ENCODE measurements at places on chromosomes 6 and 20.

GRCh38 chr6:34834789-34835518, 43.1 kb downstream of the BLTP3A start:
- DNase-seq, result no peak

GRCh38 chr6:127190552-127190951, 72.1 kb downstream of the RSPO3 start:
- DNase-seq, result no peak

GRCh38 chr6:44514085-44514484, 126.6 kb downstream of the CDC5L start:
- DNase-seq, result no peak

DNA sequence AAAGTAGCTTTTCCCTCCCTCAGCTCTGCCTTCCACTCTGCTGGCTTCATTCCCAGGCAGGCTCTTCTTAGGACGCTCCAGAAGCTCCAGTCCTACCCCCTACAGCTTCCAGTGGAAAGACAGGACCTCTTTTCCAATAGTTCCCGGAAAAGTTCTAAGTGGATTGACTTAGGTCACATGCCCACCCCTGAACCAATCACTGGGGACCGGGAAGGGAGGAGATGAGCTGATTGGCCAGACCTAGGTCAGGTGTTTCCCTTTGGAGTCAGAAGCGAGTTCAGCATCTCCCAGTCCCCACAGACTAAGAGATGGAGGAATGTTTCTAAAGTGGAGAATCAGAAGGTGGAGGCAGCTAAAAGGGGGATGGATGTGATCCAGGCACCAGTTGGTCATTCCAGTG, 62.9 kb upstream of the KCNG1 start:
- DNase-seq, result no peak

- DNase-seq, result no peak
Observed at GRCh38 chr20:44319839-44320422, 8.9 kb upstream of the FITM2 start.

- no peak for DNase-seq
Observed at GRCh38 chr6:146433881-146434731, 109.5 kb upstream of the RAB32 start.

GRCh38 chr6:108853077-108853476, 4.9 kb downstream of the ARMC2 start:
- no peak for DNase-seq

DNA sequence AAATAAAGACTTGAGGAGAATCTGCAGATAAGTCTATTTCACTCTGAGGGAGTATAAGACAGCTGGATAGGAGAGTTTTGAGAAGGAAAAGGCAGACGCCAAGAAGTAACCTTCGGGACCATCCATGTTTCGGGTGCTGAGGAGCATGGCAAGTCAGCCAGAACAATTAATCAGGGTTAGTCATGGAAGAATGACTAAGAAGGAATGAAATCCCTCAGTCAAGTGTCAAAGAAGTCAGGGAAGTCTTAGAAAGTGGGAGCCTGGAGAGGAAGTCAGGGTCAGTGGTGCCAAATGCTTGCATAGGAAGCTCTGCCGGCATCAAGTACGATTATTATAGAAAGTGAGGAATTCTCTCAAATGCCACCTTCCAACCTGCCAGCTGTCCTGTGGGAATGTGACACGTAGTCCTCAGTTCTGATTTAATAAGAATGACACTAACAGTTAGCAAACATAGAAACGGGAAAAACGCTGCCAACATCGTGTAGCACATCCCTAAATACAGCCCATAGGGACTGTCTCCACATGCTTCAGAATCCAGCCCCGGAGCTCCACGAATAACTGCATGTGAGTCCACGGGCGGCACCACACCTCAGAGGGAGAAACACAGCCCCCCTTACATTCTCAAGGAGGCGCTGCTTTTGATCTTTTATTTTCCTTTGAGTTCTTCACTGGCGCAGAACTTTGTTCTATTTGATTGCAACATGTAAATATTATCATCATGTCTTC, 602.7 kb downstream of the PRKN start:
- no peak for DNase-seq

DNA sequence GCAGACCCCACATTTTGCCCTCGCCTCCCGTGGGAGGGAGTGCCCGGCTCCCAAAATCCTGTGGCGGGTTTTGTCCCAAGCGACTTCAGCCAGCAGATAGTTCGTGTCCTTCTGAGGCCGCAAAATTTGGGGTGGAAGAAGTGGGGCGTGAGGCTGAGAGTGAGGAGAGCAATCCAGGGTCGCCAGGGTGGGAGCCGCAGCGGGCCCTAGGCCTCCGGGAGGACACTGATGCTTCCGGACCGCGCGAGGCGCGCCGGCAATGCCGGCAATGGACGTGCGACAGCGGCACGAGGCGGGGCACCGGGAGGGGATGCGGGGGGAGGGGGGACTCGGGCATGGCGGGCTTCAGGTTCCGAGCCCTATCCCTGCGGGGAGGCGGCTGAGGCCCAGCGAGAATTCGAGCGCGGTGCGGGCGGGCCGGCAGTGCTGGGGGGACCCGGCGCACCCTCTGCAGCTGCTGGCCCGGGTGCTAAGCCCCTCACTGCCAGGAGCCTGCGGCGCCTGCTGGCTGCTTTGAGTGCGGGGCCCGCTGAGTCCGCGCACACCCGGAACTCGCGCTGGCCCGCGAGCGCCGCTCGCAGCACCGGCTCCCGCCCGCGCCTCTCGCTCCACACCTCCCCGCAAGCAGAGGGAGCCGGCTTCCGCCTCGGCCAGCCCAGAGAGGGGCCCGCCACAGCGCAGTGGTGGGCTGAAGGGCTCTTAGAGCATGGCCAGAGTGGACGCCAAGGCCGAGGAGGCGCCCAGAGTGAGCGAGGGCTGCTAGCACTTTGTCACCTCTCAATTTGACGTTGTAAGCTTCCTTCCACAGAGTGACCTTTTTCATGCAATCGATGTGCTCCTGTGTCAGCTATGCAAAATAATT, 143.8 kb downstream of the LPA start:
- peak; percentile 84 for DNase-seq

DNA sequence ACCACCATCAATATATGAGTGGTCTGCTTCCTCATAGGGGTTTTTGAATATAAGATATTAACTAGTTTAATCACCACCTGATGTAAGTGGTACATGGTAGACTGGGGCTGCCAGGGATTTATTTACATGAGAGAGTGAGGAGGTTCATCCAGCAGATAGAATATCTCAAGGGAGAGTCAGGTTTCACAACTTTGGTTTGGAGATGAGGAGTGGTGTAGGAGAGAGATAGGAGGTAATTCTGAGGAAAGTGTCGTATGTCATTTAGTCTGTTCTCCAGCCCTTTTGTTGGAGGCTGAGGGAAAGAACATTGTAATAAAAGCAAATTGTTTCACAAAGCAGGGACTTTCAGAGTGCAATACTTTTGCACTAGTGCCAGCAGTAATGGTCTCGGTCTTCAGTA, 16.8 kb downstream of the L3MBTL3 start:
- no peak for DNase-seq

GRCh38 chr6:119347466-119348095, 2.0 kb downstream of the MAN1A1 start:
- DNase-seq, result peak; percentile 27

DNA sequence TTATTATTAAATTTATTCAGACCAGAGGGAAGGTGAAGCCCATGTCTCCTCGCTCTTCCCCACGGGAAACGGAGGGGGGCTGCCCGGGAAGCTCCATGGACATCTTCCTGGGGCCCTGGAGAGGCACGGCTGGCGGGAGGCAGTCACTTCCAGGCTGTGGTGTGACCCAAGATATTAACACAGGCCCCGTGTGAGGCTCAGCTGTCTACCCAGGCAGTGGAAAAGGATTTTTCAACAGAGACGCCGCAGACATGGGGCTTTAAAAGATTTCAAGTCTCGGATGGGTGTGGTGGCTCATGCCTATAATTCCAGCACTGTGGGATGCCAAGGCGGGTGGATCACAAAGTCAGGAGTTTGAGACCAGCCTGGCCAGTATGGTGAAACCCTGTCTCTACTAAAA, 117.9 kb downstream of the ERMARD start:
- DNase-seq, result no peak

DNA sequence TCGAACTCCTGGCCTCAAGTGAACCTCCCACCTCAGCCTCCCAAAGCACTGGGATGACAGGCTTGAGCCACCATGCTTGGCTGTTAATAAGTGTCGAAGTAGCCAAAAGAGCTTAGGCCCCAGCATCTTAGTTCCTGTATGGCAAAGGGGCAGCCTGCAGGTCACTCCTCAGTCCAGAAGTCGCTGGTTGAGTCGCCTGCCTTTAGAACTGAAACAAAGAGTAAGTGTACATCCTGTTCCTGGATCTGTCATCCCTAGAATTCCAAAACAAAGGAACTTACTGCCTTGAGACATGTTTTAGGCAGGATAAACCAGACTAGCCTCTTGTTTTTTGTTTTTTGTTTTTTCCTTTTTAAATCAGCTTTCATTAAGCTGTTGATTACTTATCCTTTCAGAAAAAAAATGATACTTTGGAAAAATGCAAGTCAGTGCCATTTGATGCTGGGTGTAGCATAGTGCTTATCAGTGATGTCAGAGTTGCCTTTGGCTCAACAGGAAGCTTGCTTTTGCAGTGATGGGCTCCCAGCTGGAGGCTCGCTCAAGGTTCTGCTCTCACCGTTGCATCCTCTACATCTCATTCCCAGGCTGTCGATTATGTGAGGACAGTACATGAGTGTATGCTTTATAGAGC, 9.0 kb downstream of the ACTR5 start:
- DNase-seq, result no peak

DNA sequence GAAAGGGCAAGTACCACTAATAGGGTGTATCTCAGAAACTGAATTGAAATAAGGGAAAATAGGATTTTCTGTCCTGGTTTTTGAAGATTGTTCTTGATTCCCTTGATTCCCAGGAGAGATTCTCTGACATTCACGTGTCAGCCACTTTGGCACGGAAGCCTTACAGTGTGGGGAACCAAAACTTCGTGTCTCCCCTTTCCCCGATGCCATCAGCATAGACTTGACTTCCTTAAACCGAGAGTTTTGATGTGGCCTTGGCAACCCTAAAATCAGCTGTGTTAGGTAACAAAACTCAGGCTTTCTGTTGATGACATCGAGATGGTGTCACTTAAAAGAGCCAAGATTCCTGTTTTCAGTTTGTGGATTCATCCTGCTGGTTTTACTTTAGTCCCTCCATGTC, 7.5 kb downstream of the HMGN4 start:
- no peak for DNase-seq

GRCh38 chr6:53038141-53038540, 27.1 kb upstream of the FBXO9 start:
- DNase-seq, result no peak

DNA sequence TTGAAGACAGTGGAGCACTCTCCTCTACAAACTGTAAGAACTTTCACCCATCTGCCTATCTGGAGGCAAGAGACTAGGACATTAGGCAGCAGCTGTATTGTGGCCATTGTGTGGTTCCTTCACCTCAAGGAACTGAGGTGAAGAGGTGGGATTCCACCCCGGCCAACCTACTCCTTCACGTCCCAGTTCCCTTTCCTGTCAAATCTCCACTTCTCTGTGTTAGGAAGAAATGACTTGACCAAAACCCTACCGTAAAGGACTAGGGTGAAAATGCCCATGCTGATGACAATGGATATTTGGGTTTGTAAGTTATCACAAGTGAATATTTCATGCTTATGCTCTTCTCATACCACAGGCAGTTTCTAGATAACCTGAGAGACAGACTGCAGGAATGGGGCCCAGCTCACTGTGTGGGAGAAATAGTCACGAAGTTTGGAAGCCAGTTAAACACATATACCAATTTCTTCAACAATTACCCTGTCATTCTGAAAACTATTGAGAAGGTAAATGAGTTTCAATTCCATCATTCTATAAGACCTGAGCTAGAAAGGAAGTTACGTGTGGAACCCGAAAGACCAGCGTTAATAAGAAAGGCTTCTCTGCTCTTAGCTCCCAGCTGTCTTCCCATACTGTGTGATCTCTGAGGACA, 86.6 kb downstream of the ECT2L start:
- DNase-seq, result no peak

GRCh38 chr6:128601060-128601459, 80.7 kb upstream of the PTPRK start:
- no peak for DNase-seq

DNA sequence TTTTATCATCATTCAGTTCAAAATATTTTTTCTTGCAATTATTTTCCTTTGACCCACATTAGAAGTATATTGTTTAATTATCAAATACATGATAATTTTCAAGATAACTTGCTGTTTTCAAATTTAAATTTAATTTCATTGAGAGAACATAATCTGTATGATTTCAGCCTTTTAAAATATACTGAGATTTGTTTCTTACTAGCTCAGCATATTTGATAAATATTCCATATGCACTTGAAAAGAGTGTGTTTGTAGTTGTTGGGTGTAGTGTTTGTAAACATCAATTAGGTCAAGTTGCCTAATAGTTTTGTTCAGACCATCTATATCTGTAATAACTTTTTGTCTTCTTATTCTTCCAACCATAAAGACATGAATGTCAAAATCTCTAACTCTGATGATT, 19.0 kb upstream of the RFX6 start:
- DNase-seq, result no peak
